HT-29 (cell line): ENCODE measurements at places on chromosomes 4 and X.

DNA sequence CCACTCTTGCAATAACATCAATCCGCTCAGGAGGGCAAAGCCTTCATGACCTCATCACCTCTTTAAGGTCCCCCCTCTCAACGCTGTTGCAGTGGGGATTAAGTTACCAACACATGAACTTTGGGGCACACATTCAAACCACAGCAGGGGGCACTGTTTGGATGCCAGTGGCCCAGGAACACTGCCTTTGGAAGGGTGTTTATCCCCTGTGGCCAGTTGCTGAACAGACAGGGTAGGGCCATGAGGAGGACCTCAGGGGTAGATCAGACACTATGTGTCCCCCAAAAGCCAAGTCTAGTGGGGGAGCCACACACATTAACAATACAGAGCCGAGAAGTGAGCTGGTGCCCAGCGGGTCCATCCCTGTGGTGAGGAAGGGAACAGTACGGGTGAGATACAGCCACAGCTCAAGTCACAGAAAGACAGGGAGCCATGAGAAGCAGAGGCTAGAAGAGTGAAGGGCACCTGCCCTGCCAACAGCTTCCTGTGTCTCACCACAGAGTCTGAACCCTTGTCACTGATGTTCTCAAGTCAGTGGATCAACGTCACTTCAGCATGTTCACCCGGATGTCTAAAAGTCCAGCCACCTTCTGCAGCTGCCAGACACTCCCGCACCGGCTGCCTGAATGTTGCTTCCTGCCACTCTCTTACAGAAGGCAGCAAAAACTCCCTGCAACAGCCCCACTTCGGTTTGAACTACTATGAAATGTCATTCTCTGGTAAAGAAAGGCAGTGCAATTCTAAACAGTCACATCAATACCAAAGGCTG is 19.9 kb upstream of the MXD4 start:
- no peak for DNase-seq

GRCh38 chr4:173990126-173990868 is 293.2 kb downstream of the FBXO8 start:
- DNase-seq: peak; percentile 21

DNA sequence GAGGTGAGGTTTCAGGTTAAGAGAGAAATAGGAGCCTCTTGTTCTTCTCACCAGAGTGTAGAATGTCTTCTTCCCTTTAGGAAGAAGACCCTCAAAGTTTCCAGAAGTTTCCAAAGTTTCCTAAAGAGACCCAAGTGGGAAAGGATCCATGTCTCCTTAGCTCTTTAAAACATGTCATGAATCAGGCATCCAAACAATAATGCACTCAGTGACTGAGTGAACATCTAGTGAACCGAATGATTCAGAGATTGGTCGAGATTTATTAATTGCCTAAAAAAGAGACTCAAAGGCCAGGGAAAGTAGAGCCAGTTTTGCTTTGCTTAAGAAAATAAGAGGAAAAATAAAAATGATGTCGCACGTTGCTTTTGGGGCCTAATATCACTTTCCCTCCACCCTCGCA is 29.4 kb downstream of the FGF5 start:
- no peak for DNase-seq

GRCh38 chr4:146590801-146591200 is 47.9 kb upstream of the POU4F2 start:
- no peak for DNase-seq

DNA sequence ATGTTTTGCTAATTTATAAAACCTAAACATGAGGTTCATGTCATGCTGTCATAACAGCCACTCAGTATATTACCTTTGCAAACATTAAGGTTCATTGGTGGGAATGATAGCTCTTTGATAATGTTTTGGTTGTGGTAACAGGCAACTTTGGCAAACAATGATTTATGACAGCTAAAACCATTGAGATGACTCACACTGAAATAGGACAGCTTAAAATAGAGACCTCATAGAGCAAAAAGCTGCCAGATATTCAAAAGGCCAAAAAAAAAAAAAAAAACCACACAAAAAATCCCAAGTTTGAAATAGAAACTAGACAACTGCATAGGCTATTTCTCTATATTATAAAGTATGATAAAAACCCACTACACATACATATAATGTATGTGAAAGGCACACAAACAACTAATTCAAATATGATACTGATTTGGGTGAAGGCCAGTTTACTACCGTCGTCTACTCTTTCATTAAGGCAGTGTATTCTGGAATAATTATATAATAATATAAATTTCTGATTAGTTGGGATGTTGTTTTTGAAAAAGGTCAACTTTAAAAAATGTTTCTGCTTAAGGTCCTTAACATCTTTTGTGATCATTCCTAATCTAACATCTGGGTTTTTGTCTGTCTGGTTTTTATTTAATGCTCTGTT is 646.0 kb upstream of the PITX2 start:
- no peak for DNase-seq
